ENCODE measurements at places on chromosomes 5 and 9.

GRCh38 chr9:18393340-18394130 is 80.4 kb upstream of the ADAMTSL1 start:
- peak; percentile 39 for DNase-seq

DNA sequence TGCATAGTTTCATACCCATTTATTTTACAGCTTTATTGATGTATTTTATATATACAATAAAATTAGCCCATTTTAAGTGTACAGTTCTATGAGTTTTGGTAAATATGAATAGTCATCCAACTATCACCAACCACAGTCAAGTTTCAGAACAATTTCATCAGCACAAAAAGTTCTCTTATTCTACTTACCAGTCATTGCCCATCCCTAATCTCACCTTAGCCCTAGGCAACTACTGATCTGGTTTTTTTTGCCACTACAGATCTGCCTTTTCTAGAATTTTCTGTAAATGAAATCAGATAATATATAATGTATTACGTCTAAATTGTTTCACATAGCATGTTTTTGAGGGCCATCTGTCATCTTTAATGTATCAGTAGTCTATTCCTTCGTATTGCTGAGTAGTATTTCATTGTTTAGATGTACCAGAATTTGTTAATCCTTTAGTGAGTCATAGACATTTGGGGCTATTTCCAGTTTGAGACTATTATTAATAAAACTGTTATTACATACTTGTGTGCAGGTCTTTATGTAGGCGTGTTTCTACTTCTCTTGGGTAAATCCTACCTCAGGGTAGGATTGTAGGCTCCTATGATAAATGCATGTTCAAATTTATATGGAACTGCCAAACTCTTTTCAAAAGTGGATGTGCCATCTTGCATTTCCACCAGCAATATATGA is 198.5 kb upstream of the ADAMTSL1 start:
- DNase-seq = no peak

- DNase-seq = no peak
These were observed 441.2 kb upstream of the ZNF462 start for GRCh38 chr9:106421772-106422171.

- no peak for DNase-seq
These were observed 217.0 kb downstream of the TMEM38B start for GRCh38 chr9:105911104-105911911.

DNA sequence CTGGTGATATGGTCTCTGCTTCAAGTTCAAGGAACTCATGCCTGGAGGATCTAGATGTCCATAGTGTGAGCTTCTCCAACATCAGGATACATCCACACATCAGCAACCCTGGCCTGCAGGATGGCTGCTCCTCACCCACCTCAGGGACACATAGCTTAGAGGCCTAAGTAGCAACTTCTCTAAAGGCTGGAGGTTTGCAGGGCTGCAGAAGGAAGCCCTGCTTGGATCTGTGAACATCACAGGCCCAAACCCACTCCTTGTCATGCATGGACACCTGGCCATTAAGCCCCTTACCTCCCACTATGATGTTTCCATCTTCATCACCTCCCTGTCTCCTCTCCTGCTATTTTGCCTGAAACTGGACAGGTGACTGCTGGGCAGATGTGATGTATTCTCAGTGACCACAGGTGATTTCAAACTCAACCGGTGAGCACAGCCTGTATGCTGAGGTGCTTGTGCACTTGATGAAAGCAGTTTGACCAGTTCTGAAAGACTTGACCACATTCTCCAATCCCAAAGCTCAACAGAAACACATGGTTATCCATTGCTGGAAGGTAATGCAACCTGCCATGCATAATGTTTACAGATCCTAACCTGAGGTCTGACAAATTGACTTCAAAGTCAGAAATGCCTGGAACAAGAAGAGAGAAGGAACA is 205.2 kb downstream of the FSTL4 start:
- no peak for DNase-seq

GRCh38 chr5:35826056-35826455 is 30.6 kb upstream of the IL7R start:
- DNase-seq = no peak

GRCh38 chr5:2371419-2371710 is 380.1 kb downstream of the IRX2 start:
- DNase-seq = no peak

DNA sequence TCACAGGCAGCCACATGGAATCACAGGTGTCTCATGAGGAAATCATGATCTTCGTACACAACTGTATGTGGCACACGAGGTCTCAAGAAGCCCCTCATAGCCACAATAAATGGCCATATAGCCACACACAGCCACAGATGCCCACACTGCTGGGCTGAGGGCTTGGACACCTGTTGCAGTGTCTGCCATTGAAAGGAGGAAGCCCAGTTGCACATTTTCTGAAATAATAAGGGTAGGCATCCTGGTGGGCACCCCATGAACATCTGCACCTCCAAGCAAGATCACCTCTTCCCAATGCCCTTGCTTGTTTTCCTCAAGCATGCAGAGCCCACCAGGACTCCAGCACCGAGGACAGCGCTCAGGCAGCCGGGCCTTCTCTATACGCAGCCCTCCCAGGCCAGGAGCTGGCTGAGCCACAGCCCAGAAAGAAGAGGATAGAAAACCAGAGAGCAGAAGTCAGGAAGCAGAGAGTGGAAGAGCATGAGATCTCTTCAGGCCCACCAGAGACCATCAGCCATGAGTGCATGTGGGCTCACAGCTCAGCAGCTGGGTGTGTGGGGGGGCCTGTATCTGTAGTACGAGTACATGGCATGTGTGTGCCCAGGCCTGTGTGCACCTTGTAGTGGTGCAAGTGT is 1.0 kb upstream of the ACSL6 start:
- DNase-seq = no peak

GRCh38 chr9:122332083-122332482 is 38.7 kb upstream of the PTGS1 start:
- no peak for DNase-seq

GRCh38 chr5:61790678-61791077 is 458.6 kb downstream of the ZSWIM6 start:
- DNase-seq = no peak

DNA sequence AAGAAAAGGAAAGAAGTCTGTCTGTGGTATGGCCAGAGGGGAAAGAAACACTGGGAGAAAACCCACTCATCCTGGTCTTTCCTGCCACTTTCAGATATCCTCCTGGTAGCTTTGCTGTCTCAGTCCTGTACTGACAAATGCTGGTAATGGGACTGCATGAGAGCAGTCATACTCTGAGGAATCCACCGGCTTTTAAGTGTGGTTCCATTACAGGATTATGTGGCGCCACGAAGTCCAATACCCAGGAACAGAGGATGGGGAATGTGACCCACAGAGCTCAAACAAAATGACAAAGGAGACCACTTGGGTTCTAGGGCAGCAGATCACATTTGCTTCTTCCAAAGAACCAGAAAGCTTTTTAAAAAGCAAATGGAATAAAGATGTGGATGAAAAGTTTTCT is 26.3 kb upstream of the FBP1 start:
- DNase-seq = no peak

DNA sequence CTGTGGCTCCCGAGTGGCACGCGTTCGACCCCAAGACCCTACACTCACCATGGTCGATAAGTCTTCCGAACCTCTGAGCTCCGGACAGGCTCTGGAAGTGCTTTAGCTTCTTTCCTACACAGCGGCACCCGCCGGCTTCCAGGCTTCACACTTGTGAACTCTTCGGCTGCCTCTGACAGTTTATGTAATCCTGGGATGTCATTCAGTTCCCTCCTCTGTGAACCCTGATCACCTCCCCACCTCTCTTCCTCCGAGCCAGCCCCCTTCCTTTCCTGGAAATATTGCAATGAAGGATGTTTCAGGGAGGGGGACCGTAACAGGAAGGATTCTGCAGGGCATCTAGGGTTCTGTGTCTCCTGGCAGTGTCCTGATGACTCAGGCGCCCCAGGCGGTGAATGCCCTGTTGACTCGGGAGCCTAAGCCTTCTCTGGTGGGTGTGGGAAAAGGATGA is at the start of gene CD14:
Gene CD14, minus strand, starts transcription at position 155 of the 451 bp plus-strand sequence. Its CDS starts 104 bp downstream, at position 51.
- DNase-seq = peak; percentile 91

GRCh38 chr5:32989815-32990214 is 278.7 kb downstream of the NPR3 start:
- DNase-seq = no peak

GRCh38 chr9:133506653-133507038 is 18.1 kb downstream of the MYMK start:
- DNase-seq = no peak

GRCh38 chr9:135468854-135469521 is 10.6 kb upstream of the PPP1R26 start:
- peak; percentile 65 for DNase-seq

- DNase-seq = peak; percentile 3
These were observed 438.1 kb downstream of the ACTL7B start for GRCh38 chr9:108417726-108418125.

- DNase-seq = no peak
These were observed 217.1 kb downstream of the ENC1 start for GRCh38 chr5:74423383-74423782.

DNA sequence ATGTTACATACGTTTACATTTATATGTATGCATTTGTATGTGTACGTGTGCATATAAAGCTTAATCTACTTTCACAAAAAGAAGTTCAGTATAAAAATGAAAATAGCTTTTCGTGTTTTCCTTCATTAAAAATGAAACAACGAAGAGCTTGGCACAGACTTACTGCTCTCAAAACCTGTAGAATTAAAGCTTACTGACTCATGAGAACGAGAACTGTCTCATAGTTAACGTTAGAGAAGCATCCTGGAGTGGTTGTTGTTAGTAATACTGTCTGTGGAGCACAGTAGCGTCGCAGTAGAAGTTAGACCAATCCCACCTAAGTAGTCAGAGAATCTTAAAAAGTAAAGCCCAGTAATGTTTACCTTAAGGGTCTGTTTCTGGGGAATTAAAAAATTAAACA is 1.3 kb downstream of the MAT2B start:
- peak; percentile 55 for DNase-seq

- DNase-seq = no peak
These were observed 70.5 kb downstream of the C9orf85 start for GRCh38 chr9:71981944-71982343.

DNA sequence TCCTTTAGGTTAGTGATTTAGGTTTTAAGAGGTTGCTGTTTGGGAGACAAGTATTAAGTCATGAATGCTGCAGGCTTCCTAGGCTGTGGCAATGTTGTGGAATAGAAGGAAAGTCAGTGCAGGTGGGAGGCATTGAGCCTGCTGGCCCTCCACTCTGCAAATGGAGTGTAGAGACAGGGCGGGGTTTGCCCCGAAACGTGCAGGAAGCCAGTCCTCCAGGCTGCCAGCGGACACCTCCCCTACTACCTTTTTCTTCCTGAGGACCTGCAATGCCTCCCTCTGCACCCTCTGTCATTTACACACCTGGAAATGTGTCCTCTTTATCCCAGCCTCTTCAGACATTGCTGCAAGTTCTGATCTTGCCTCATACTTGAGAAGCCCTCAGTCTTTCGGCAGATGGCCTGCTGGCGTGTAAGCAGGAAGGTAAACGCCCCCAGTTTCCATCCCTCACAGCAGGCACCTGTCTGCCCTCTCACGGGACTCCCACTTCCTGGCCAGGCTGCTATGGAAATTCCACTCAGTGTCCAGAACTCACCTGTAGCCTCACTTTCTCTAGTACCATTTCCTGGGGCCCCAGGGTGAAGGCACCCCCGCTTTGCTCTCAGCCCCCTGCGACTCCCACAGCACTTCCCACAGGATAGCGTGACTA is 81.6 kb upstream of the BOD1 start:
- DNase-seq = no peak

DNA sequence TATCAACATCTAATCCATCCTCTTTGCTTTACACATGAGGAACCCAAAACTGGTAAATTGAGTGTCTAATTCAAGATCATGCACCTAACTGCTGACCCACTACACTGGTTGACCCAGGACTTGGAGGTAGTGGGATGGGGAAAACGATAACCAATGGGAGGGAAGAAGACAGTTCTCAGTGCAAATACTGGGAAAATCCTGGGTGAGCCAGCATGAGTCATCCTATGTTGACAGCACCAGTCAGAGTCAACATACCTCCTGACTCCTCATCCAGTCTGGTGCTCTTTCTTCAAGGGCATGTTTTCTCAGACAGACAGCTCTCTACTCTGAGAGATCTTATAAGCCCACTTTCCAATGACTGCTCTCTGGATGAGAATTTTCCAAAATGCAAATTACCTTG is 232.8 kb upstream of the PTGER4 start:
- peak; percentile 95 for DNase-seq

GRCh38 chr5:154418344-154418820 is 27.4 kb upstream of the SAP30L start:
- no peak for DNase-seq

GRCh38 chr5:10457682-10458574 is 16.2 kb downstream of the ROPN1L start:
- DNase-seq = no peak

GRCh38 chr9:71819115-71819739 is 50.9 kb upstream of the CEMIP2 start:
- DNase-seq = peak; percentile 33

GRCh38 chr9:129583308-129584038 is 37.4 kb downstream of the C9orf50 start:
- DNase-seq = no peak

DNA sequence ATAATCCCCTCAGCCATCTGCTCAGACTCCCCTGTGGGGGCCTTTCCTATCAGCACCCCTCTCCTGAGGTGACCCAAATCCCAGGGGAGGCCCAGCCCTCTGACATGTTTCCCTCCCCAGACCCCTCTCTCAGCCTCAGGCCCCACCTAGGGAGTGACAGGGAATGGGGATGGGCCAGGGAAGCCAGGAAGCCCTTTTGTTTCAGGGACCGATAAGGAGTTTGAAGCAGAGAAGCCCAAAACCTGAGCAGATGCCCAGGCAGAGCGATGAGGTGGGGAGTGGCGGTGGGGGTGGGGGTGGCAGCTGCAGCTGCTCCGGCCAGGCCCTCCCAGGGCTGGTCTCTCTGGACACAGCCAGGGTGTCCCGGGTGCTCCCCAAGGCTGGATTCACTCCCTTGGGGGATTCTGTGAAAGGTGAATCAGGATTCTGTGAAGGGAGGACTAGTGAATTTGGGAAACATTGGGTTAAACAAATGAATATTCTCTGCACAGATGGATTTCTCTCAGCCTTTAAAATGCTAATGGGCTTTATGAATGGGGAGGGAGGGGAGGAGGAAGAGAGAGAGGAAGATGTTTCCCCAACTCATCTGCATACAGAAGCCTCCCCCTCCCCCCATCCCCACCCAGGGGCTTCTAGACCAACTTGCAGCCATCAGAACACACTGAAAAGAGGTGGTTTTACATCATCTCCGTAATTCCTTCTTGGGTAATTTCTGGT is 17.4 kb downstream of the AKNA start:
- no peak for DNase-seq

GRCh38 chr5:133240425-133241091 is 188.7 kb downstream of the HSPA4 start:
- DNase-seq = peak; percentile 86

DNA sequence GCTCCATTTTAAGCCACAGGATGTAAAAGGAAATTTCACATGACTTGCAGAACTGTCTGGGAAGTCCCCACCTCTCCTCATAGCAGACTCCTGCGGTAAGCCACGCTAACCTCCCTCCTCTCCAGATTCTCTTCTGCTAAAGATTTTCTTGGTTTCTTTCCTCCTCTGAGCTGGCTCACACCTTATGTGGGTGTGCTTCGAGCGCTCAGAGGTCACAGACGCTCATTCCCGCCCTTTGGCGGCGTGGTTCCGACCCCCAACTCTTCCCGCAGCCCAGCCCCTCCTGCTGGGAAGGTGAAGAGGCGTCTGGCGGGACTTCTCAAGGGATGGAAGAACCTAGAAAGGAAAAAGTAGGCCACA is 32.9 kb upstream of the CDK20 start:
- peak; percentile 26 for DNase-seq

Data from inflammatory macrophage treated with lipopolysaccharide for 4 hours (primary cell).